ENCODE measurements at places on chromosomes 2 and 18.
A peak's percentile ranks its signal among the peaks of the same experiment; 100 is the strongest.

DNA sequence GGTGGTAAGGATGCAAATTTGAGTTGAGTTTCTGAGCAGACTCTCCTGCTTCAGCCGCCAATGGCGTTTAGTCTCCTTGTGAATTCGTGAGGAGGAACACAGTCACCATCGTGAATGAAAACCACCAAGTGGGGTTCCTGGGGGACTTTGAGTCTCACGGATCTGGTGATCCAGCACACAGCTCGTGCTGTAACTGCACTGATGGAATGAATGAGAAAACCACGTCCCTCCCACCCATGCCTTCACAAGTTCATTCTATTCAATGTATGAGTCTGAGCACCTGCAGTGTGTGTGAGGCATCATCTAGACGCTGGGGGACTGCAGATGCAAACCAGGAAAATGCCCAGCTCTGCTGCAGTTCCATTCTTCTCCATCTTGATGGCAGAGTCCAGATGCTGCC lies 127.9 kb downstream of the PIEZO2 start:
- no peak for DNase-seq

- no peak for DNase-seq
Measured at GRCh38 chr2:105952131-105952530, 207.4 kb downstream of the NCK2 start.

DNA sequence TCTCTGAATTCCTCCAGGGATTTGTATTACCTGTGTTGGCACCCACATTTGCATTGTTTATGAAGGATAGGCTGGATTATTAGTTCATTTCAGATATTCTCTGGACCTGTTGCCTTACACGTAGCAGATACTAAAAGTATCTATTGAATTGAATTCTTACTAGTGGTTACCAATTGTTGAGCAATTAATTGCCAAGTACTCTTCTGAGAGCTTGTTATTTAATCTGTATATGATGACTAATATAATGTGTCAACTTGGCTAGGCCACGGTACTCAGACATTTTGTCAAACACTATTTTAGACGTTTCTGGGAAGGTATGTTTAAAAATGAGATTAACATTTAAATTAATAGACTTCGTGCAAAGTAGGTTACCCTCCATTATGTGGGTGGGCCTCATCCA lies 2.5 kb upstream of the SPP2 start:
- no peak for DNase-seq

- DNase-seq = no peak
Measured at GRCh38 chr2:224334726-224335125, 67.2 kb downstream of the FAM124B start.

DNA sequence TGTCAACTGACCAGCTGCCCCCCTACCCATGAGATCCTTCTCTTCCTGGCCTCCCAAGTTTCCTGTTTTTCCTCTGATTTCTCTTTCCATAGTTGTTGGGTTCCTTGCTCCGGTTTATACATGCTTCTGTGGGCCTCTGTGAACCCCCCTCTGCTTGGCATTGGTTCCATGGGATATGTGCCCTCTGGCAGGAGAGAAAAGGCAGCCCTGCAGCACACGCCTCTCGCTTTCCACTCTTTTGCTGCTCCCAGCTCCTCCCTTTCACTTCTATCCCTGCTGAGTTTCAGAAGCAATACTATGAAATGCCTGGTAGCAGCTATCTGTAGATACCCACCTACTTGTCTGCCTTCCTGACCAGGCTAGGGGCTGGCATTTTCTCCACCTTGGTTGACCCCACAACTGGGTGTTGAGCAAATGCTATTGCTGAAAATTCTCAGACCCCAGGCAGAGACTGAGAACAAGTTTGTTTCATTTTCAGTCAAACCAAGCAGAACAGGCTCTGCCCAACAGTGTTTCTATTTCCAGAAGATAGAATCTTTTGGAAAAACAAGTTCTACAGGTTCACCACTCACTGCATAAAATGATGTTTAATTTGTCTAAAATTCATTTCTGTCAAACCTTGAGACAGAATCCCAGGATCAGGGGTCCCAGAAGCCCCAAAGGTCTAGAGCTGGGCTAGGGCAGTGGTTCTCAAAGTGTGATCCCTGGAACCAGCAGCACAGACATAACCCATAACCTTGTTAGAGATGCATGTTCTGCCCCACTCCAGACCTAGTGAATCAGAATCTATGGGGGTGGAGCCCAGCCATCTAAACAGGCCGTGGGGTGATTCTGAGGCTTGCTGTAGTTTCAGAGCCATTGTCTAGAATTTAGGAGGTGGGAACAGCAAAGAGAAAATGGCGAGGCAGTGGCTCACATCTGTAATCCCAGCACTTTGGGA lies 13.4 kb downstream of the CAPG start:
- no peak for DNase-seq

GRCh38 chr2:46116150-46116549 lies 181.1 kb upstream of the EPAS1 start:
- no peak for DNase-seq

DNA sequence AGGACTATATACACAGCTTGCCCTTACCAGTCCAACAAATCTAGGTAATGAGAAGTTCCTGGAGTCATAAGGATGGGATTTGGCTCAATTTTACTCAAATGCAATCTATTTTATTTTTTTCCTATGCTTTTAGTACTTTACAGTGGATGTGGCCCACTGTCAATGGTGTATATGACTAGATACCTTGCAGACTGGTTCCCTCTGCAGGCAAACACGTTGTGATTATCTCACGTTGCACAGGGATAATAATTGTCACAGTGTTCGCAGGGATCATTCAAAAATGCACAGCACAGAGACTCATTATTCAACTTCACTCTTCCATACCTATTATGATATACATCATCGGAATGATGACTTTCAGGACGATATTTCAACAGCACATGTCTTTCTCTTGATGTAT lies 359.7 kb downstream of the MBD2 start:
- no peak for DNase-seq

GRCh38 chr18:68439642-68440041 lies 275.3 kb downstream of the TMX3 start:
- no peak for DNase-seq

- no peak for DNase-seq
Measured at GRCh38 chr18:55500316-55501086, 87.5 kb downstream of the TCF4 start.

GRCh38 chr2:143162123-143162837 lies 33.1 kb downstream of the ARHGAP15 start:
- DNase-seq = peak; percentile 86

DNA sequence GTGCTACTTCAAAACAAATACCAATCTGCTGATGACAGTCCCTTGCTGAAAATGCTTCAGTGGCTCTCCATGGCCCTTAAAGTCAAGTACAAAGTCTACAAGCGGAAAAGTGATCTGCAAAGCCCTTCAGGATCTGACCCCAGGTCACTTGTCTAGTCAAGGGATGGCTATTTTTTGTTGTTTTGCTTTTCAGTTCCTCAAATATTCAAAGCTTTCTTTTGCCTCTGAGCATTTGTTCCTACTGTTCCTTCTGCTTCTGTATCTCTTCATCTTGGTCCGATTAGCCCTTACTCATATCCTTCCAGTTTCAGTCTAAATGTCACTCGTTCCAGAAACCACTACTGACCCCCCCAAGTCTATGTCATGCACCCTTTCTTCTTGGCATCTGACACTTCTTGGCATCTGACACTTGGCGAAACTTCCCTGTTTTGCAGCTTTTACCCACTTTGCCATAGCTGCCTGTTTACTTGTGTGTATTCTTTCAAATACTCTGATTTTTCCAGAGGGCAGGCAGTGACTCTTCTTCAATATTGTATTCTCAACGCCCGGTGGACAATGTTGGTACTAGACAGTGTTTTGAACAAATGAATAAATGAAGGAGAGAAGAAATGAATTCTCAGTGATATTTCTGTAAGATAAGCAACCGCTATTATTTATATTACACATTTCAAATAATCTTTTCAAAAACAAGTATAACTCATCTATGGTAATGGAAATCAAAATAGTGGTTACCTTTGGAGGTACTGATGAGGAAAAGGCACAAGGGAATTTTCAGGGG lies 175.9 kb upstream of the FN1 start:
- DNase-seq = no peak

GRCh38 chr18:54163453-54163852 lies 61.0 kb downstream of the MBD2 start:
- no peak for DNase-seq

Measured in NCI-H2227 treated with DMSO at 0.1 percent for 48 hours (cell line).